Islet precursor cell (in vitro differentiated cells): ENCODE measurements at places on chromosomes 3 and 15.

- peak; percentile 78 for DNase-seq
Observed at GRCh38 chr3:8324747-8325146, 176.9 kb upstream of the LMCD1 start.

GRCh38 chr3:127483902-127484591 lies 106.5 kb downstream of the TPRA1 start:
- DNase-seq = peak; percentile 37

DNA sequence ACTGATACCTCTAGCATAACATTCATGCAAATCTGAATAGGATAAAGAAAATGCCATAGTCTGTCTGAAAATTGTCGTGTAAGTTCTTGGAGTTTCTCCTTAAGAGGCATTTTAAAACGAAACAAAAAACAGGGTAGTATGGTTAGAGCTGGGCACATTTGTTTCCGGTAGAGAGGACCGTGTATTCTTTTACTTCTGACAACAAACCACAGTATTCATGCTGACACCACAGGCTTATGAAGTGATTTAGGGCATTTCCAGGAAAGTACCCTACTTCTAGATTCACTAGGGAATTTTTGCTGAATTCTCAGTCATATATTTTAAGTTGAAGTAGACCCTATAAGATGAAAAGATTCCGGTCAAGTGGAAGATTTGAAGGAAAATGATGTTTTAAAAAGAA lies 541.3 kb downstream of the UNC13C start:
- DNase-seq = no peak

DNA sequence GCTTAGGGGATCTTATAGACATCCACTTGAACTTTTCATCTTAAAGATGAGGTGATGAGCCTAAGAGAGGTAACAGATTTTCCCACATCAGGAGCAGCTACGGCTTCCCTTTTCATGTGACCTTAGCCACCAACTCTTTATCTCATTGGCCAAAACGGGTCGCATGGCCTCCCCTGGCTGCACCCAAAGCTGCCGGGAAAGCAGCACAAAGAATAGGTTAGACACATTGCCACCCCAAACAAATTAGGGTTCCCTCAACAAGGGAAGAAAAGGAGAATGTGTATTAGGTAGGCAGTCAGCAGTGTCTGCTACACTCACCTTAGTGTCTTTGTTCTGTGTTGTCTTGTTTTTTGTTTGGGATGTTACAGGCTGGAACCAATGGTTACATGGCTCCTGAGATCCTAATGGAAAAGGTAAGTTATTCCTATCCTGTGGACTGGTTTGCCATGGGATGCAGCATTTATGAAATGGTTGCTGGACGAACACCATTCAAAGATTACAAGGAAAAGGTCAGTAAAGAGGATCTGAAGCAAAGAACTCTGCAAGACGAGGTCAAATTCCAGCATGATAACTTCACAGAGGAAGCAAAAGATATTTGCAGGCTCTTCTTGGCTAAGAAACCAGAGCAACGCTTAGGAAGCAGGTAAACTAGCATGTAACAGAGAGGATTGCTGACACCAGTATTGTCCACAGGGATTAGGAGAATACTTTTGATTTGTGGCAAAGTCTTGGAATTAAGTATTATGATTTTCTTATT lies 44.2 kb downstream of the GRK7 start:
- no peak for DNase-seq

DNA sequence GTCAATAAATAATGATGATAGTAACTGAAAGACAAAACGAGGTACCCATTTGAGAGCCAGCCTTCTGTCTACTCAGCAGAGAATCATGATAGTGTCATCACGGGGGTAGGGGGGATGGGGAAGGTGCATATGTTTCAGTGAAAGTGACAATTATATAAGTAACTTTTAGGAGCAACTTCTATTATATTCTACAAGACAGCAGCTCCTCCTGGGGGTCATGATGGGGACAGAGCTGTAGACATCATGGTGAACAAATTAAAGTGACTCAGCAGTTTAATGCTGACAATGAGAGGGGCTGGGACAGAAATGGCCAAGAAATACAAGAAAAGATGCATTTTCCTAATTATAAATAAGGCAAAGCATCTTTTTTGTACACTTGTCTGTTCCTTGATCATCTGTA lies 11.8 kb downstream of the CAPN3 start:
- no peak for DNase-seq

DNA sequence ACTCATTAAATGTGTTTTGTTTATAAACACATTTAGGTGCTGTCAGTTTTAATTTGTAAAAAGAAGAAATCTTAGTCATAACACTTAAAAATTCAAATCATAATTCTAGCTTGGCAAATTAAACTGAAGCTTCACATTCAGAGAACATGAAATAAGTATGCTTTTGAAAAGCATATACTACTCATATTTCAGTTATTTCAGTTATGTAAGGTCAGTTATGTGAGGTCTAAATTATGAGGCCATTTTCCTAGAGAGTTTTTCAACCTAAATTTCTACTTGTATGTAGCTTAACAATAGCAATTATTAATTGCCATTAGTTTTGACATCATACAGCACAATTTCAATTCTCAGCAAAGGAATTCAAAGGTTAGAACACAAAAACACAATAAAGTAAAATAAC lies 465.0 kb downstream of the PLOD2 start:
- no peak for DNase-seq

- DNase-seq = no peak
Observed at GRCh38 chr15:91871837-91872236, 18.3 kb downstream of the SLCO3A1 start.

DNA sequence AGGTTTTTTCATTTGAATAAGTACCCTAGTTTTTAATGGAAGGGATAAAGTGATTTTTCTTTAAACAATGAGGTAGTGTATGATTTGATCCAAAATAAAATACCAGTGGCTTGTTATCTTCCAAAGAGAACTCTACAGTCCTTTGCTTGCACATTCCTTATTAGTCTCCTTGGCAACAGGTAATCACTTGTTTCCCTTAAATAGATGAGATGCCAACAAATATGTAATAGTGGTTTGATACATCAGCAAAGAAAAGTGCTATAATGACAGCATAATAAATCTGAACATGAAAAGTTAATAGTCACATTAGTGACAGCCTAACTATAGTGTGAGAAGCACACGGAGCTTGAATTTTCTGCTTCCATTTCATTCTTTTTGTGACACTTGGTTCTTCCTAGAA lies 360.2 kb downstream of the ZNF385D start:
- no peak for DNase-seq

DNA sequence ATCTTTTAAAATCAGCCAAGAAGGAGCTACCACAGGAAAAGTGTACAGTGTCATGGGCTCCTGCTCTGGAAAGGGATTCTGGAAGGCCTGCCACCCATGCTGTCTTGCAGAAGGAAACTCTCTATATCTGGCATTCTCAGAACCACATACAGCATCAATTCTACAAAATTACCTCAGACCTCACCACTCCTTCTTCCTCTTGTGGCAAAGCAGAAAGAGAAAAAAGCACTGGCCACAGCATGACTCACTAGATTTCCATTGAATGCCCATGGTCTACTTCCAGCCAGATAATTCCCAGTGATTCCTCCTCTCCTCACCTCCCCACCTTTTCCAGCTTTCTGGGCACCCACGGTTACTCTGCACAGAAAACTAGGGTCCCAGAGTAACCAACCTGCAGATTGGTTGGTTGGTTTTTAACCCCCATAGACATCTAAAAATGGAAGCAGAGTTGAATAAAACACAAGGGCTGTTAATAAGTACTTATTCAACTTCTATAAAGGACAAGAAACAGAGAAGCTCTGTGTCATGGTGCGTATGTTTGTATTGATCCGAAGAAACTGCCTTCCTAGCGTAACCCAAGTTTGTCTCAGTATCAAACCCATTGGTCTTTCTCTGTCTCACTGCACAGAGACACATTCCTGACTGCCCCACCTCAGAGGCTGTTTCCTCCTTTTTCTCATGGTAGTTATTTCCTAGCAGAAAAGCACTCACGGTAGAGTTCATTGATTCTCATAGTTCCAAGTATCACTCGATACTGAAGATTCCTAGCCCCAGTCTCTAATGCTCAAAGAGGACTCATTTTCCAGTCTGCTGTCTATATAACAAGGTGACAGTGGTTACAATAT lies 67.7 kb downstream of the LDHAL6B start:
- no peak for DNase-seq

- no peak for DNase-seq
Observed at GRCh38 chr3:188764609-188765008, 407.2 kb upstream of the TPRG1 start.

DNA sequence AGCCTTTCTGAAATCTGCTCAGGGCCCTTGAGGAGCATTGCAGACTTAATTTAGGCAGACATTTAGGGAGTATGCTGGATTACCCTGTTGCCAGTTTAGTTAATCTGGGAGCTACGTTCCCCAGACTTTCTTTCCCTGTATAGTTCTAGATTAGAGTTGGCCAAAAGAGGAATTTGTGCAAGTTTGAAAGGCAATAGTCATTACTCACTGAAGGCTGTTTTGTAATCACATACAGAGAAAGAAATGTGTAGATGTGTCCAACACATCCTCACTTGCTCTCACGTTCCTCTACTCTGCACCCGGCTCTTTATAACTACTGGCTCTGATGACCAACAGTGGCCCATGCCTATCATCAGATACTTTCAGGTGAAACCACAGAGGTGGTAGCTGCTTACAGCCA lies 24.2 kb downstream of the MASP1 start:
- no peak for DNase-seq

GRCh38 chr15:74502301-74502700 lies 38.7 kb upstream of the ARID3B start:
- no peak for DNase-seq

GRCh38 chr3:31614162-31614921 lies 81.6 kb downstream of the STT3B start:
- DNase-seq = no peak

GRCh38 chr3:143605233-143605950 lies 242.9 kb downstream of the SLC9A9 start:
- no peak for DNase-seq

DNA sequence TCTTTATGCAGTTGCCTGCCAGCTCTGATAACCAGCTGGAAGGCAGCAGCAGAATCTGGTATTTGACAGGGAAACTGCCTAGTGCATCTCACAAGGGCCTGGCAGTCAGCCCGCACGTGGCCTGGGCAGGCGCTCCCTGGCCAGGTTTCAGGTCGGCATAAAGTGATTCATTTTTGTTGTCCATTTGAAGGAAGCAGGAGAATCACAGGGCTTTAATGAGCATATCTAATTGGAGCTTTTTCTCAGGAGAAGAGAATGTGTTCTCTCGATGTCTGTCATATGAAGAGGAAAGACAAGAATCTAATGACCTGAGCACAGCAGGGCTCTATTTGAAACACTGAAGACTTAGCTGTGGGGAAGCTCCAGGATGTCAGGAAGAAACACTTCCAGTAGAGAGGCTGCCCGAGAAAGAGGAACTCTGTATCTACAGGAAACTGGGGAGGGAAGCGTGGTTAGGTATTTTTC lies 98.8 kb upstream of the MB21D2 start:
- DNase-seq = no peak

DNA sequence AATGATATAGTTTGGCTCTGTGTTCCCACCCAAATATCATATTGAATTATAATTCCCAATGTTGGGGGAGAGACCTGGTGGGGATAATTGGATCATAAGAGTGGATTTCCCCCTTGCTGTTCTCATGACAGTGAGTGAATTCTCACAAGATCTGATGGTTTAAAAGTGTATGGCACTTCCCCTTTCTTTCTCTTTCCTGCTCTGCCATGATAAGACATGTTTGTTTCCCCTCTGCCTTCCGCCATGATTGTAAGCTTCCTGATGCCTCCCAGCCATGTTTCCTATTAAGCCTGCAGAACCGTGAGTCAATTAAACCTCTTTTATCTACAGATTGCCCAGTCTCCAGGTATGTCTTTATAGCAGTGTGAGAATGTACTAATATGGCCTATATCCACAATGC lies 126.7 kb upstream of the GMNC start:
- no peak for DNase-seq

GRCh38 chr3:69774029-69774428 lies 34.8 kb downstream of the MITF start:
- no peak for DNase-seq

DNA sequence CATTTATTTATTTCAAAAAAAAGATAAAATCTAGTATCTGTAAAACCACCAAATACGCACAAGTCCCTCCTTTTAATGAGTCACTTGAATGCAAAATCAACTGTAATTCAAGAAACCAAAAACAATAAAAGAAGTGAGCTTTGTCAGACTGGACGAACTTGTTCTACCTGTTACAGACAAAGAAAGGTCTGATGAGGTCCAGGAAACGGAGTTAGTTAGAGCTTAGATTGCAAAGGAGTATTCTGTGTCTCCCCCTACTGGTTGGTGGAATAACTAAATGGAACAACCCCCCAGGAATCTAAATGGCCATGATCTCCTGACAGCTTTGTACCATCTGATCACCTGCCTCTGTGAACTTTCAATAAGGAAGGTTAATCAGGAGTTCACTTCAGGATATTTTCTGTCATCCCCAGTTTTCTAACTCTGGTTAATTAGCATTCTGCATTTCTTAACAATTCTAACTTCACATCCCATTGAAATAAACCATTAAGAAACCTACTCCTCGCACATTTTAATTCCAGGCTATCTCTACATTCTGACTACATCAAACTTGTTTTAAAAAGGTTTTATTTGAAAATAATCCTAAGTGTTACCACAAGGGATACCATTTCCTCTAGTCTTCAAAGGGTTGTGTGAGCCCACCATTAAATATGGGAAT lies 333.0 kb upstream of the SATB1 start:
- DNase-seq = peak; percentile 52

- DNase-seq = no peak
Observed at GRCh38 chr15:74053517-74053916, 28.8 kb downstream of the GOLGA6A start.

DNA sequence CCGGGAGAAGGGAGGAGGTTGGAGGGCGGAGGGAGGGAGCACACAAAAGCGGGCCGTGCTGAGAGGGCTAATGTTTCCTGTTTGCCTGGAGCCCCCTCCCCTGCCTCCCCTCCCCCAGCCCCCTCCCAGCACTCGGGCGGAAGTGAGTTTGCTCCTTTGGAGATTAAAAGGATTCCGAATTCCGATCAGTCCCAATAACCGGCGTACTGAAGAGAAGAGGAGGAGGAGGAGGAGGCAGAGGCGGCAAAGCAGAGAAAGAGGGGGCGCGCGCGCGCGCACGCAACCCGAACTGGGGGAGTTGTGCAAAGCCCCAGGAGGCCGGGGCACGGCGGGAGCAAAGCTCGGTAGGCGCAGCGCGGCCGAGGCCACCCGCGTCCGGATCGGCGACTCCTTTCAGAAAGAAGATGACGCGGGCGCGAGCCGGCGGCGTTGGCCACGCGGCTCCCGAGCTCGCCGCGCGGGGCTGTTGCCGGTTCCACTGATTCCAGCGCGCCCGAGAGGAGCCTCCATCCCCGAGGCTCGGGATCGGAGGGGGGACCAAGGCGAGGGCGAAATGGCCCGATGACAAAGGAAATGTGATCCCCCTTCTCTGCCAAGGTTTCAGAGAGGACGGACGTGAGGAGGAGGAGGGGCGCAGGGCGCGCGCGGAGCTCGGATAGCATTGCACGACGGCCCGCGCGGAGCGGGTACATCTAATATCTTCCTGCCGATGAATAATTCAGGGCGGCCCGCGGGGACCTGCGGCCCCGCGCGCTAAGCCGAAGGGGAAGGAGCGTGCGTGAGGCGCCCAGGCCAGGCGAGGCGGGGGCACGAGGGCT lies 1.1 kb upstream of the TRIM71 start:
- peak; percentile 95 for DNase-seq
